Stimulated activated CD4-positive, alpha-beta T cell treated with anti-CD3 and anti-CD28 coated beads, Interleukin-15, amount 100 ng/mL, for 1 hour (primary cell): ENCODE measurements at places on chromosomes 2 and 18.

- DNase-seq = no peak
Measured at GRCh38 chr2:165587335-165587938, 117.9 kb downstream of the CSRNP3 start.

DNA sequence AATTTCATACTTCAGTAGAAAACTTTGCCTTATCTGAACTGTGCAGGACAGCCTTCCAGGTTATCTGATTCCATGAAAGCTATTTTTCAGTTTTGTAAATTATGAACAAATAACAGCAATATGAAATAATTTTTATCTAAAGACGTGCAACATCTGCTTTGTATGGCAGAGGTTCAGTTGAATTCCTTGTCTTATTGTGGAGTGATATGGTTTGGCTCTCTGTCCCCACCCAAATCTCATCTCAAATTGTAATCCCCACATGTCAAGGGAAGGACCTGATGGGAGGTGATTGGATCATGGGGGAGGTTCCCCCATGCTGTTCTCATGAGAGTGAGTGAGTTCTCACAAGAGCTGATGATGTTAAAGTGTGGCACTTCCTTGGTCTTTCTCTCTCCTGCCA lies 18.1 kb upstream of the RPIA start:
- DNase-seq = no peak

DNA sequence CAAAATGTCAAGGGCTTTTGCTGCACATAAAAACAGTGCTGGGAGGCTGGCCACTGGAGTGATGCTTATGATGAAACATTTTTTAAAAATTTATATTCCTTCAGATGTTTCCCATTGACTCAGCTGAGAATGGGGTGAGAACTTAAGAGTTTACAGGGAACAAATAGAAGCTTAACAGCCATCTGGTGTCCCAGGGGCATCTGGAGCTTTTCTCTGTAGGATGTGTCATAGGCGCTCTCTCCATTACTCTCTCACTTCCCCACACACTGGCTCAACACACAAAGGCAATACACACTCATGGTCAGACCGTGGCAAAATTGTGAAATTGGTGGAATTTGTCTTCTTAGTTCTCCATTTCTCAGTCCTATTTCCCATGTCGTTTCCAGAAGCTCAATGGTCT lies 783.1 kb upstream of the LRRTM1 start:
- no peak for DNase-seq

DNA sequence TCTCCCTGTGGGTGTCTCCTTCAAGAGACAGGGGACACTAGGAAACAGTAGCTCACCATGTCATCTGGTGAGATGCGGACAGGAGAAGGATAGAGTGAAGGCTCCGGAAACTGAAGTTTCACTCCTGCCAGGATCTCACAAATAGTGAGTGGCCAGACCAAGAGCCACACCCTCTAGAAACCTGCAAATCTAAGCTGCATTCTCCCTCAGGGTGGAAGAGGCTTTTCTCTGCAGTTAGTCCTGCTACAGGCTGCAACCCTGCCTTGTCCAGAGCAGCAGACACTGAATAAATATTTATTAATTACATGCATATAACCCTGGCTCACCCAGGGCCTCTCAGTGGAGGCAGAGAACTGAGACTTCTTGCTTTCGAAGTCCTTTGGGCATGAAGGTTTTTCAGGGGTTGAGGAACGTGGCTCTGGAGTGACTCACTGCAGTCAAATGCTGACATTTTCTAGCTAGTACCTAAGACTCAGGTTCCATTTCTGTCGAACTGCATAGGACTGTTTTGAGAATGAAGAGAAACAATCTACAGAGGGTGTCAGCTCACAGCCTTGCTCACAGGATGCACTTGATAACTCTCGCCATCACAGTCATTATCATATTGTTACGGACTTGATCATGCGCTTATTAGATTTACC lies 87.3 kb downstream of the ACTR2 start:
- no peak for DNase-seq

GRCh38 chr18:59512025-59512755 lies 153.1 kb upstream of the LMAN1 start:
- DNase-seq = no peak

- DNase-seq = no peak
Measured at GRCh38 chr2:109185338-109185737, 56.3 kb downstream of the SH3RF3 start.

DNA sequence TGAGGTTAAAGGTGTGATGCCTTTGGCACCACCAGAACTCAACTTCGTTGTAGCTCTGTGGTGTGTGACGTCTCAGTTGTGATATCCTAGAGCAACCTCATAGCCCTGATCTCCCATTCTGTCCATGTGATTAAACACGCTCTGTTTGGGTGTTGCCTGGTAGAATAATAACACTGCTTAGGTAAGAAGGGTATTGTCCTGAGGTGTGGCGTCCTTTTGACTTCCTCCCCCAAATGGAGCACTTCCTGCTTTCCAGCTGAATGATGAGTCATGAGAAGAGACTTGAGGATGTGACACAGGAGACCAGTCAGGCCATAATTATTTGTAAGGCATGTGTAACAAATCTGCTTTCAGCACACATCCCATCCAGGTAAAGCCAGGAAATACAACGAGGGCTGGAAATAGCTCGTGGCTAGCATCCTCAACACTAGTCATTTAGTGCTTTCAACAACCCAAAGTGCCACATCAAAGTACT lies 100.7 kb downstream of the RAPGEF4 start:
- no peak for DNase-seq

- DNase-seq = no peak
Measured at GRCh38 chr2:134398300-134398699, 144.4 kb downstream of the MGAT5 start.

GRCh38 chr2:73386342-73386868 lies 769 bp downstream of the ALMS1 start:
- no peak for DNase-seq

- no peak for DNase-seq
Measured at GRCh38 chr2:199388728-199389268, 68.9 kb downstream of the SATB2 start.

DNA sequence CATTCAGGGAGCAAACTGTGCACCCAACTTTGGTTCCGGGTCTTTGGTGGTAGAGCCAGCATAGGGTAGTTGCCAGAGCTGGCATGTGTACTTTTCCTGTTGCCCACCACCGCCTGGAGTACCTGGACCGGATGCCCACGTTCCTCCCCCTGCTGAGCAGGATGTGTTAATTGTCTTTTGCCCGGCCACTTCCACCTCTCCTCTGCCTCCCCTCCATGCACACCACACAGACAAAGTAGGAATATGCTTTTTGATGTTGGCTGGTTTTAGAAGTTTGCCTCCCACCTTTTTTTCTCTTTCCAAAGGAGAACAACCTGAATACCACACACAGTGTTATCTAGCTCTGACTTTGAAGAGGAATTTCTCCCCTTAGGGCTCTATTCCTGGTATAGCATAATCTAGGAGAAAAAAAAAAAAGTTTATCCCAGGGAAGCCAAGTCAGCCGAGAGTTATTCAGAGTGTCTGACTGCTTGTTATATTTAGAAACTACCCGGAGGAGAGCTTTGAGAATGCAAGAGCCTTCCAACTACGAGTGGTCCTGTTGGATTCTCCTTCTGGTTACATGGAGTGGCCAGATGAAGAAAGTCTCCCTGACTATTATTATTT lies 111.9 kb downstream of the SETBP1 start:
- no peak for DNase-seq

DNA sequence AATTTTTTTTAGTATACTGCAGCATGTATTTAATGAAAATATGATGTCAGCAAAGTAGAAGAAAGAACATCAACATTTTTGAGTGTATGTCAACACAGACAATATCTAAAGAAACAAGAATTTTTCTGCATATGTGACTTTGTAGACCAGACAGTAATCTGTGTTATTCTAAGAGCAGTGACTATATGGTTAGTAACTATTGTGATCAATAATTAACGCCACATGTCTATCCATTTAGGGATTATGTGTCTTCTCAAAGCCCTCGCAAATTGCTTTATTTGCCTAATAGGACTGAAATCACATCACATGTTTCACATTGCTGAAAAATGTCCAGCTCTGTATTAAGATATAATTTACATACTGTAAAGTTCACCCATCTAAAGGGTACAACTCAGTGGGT lies 107.8 kb downstream of the GFPT1 start:
- DNase-seq = no peak

DNA sequence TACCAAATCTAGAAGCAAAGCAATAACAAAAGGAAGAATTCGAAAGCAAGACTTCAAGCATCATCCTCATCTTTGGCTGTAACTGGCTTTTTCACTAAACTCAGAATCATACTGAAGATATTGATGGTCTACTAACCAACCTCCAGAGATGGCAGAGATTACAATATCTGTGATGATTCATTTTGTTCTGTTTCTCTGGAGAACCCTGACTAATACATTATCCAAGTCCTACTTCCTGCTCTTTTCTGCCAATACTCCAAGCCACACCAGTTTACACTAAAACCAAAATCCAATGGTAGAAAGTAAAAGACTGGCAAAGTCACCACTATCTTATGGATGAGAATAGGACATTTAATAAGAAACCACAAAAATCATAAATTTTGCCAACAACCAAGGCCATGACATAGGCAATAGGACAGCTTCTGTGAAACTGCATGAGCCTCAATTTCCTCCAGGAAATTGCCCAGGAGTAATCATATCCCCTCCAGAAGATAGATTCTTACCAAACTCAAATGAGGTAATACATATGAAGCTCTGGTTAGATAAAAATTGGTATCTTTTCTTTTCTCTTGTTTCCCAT lies 159.8 kb downstream of the METTL4 start:
- no peak for DNase-seq

- DNase-seq = no peak
Measured at GRCh38 chr2:178782236-178782635, 25.0 kb downstream of the TTN start.

DNA sequence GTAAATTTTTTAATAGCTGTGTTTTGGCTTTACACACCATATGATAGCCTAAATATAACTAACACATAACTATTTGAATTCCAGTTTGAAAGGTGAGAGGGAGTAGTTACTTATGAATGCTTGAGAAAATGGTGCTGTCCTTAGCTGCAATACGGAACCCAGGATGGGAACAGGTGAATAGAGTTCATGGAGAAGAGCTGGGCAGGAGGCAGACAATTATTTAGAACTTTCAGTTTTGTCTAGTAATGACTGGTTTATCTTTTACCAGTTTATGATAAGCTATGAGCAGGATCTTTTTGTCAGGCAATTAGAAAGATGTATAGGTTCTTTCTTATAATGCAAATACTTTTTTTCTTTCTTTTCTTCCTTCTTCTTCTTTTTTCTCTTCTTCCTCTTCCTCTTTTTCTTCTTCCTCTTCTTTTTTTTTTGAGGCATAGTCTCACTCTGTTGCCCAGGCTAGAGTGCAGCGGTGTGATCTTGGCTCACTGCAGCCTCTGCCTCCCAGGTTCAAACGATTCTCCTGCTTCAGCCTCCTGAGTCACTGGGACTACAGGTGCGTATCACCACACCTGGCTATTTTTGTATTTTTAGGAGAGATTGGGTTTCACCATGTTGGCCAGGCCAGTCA lies 25.9 kb downstream of the UBR3 start:
- no peak for DNase-seq

DNA sequence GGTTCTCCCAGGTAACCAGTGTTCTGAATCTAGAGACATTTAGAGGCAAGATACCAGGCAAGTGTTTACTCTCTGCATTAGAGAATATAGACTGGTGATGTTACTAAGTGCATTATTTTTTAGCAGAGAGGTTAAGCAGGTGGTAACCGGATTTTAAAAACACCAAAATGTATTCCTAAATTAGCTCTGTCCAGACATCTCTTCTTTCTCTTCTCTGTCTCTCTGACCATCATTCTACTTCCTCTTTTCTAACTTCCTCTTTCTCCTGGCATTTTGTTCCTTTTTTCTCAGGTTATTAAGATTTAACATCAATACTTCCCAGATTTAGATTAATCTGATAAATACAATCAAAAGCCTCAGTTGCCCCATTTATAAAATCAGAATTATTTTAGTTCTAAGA lies 31.7 kb upstream of the DYNC1I2 start:
- DNase-seq = no peak

DNA sequence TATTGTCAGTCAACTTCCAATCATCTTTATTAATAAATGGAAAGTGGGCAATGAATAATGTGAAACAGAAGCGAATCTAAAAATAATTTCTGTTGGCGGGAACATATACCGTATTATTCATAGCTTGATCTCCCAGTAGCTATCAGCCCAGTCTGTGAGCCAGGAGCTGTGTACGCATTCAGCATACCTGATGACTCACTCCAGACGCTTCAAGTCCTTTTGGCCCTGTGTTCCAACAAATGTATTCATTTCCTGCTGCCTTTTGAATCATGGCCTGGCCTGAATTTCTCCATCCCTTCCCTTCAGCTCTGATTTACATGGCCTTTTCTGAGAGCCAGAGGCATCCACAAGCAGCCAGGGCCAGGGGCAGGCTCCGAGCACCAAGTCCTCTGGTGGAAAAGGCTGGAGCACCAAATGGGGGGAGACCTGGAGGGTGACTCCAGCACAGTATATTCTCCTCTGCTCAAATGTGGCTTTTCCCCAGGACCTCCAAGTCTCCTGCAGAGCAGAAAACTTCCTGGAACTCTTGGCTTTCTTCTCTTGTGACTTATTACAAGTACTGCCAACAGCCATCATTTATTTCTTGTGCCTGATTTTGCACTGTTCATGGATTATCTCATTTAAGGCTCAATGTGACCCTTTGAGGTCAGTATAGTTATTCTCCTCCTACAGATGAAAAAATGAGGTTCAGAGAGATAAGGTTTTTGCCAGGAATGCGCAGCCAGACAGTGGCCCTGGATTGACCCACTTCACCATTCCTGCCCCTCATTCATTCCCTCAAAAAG lies 108.7 kb downstream of the EN1 start:
- no peak for DNase-seq

GRCh38 chr2:154125891-154126290 lies 254.2 kb downstream of the GALNT13 start:
- no peak for DNase-seq

DNA sequence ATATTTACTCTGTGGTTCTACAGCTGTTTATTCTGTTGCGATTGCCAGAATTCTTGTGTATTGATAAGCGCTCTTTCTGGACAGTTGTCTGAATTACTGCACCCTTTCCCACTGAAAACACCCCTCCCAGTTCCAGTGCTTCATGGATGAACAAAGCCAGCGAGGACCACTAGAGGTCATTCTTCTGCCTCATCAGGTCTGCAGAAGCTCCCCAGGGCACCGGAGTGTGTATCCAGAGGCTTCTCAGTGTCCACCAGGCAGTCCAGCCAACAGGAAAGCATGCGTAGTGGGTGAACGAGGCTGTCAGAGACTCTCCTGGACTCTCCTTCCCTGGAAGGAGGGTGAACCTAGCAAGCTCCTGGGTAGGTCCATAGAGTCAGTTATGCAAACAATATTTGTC lies 40.6 kb upstream of the INHBB start:
- DNase-seq = no peak
